ENCODE measurements at places on chromosomes 11 and 22.

DNA sequence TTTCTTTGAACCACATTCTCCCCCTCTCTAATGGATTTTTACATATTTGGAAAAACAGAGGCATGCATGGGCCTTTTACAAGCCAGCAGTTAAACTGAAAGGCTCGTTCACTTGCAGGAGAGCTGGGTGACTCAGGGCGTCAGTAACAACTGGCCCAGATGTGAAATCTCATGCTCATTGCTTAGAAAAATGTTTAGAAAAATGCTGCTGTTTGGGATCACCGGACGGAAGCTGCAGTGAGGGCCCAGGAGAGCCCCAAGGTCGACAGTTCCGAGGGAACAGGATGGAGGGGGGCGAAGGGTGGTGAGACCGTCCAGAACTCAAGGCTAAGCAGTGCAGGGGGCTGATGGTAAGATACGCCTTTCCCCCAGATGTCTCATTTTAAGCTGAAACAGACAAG, 41.7 kb upstream of the SMTN start:
- DNase-seq, result no peak

DNA sequence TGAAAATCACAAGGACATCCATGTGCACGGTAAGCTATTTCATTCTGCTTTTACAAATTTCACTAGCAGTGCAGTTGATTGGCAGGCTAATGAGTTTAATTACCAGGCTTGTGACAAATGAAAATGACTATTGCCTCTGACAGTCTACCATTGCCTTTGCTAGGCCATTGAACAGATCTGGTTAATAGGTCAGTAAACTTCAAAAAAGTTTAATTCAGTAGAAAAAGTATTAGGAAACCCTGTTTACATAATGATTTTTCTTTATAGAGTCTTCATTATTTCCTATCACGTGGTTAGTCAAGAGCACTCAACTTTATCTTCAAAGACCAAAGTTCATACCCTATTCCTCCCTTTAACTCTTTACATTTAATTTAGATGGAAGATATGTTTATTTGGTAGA, 77.0 kb downstream of the PRMT3 start:
- no peak for DNase-seq

GRCh38 chr22:43228863-43229262, 41.9 kb upstream of the TTLL12 start:
- DNase-seq, result no peak

- DNase-seq, result no peak
Measured at GRCh38 chr11:98895936-98896335, 124.8 kb upstream of the CNTN5 start.

DNA sequence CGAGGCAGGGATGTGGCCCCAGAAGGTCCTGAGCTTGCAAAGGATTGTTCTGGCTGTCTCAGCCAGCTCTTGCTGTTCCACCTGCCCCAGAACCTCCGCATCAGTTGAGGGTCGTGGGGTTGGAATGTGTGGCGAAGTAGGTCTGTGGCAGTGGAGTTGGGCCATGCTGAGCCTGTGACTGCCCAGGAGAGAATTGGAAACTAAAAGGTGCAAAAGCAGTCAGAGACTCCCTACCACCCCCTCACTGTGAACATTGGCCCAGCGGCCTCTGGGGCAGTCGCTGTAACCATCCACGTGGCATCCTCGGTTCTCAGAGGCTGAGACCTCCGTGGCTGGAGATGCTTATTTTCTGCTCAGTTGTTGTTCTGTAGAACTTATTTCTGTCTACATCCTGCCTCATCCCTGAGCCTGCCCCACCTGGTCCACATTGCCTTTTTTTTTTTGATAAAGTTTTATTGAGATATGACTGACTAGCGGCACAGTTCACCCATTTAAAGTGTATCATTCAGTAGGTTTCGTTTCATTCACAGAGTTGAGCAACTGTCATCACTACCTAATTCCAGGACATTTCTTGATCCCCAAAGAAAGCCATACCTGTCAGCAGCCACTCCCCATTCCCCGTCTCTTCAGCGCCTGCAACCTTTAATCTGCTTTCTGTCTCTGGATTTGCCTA, 22.3 kb upstream of the DGCR8 start:
- DNase-seq, result no peak

DNA sequence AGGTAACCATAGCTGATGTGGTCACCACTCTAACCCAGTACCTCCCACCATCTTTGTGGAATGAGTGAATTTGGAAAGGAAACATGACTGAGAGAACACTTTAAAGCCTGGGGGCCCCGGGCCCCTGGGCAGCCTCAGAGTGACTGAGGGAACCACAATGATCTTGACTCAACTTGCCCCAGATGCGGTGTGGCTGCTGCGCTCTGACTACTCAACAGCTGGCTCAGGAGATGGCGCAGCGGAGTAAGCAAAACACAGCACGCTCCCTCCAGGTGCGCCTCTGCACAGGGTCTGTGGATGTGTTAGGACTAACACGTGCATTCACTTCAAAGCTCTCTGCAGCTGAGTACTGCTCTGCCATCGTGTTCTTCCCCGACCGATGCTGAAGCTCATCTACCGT, 5.9 kb downstream of the RNF215 start:
- no peak for DNase-seq

DNA sequence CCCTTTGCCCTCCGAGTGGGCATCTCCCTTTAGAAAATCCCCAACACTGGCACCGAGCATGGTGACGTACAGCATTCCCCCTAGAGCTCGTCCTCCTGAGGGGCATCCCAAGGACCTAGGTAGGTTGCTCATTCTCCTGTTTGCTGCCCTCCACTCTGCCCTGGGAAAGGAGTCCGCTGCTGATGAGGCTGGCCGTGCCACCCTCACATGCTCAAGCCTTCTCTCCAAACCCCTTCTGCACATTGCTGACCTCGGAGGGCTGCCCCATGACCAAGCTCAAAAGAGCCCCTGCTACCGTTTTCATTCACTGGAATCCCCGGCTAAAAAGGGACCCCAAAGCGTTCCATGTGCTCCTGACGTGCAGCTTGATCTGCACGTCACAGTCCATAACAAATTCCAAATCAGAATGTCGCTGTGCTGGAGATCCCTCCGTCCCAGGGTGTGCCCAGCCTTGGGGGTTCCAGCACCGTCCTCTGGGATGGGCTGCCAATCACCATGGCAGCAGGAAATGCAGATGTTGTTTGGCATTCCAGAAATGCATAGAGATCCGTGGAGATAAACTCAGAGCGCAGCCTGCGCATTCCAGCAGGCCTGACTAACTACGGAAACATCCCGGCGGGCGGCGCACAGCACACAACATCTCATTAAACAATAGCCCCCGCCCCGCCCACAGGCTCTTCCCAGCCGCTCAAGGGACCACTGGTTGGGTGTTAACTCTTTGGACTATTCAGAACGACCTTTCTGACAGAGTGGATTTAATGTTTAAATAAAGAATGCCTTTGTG, 26.3 kb upstream of the GNB1L start:
- no peak for DNase-seq

DNA sequence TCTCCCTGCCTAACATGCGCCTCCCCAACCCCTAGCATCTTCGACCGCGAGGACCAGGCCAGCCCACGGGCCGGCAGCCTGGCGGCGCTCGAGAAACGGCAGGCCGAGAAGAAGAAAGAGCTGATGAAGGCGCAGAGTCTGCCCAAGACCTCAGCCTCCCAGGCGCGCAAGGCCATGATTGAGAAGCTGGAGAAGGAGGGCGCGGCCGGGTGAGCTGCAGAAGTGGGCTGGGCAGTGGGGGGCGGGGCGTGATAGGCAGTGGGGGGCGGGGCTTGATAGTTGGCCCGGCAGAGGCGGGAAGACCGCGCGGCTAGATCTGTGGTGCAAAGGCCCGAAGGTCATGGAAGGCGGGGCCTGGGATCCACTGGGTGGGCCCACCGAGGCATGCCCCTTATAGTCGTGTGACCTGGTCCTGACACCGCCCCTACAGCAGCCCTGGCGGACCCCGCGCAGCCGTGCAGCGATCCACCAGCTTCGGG, 8.7 kb downstream of the SELENOM start:
- DNase-seq, result no peak

- no peak for DNase-seq
Measured at GRCh38 chr11:100984668-100985067, 144.9 kb downstream of the PGR start.

DNA sequence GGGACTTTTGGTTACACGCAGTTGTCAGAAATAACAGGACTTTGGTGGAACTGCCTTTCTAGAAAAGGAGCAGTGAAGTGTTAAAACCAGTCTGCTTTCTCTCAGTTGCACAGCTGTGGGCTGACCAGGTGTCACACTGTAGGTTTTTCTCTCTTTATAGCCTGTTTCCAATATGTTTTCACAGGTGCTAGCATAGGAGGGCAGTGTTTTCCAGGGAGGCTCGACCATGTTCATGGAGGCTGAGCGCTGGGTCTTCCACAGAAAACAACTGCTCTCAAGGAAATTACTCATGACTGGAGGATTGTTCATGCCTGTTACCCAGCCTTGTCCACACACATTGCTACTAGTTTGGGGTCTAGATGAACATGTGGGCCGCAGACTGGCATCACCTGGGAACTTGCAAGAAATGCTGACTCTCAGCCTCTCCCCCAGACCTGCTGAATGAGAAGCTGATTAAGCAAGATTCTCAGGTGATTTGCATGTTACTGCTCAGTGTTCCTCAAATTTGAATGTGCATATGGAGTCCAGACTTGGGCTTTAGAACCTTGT, 157.7 kb downstream of the MAML2 start:
- no peak for DNase-seq

DNA sequence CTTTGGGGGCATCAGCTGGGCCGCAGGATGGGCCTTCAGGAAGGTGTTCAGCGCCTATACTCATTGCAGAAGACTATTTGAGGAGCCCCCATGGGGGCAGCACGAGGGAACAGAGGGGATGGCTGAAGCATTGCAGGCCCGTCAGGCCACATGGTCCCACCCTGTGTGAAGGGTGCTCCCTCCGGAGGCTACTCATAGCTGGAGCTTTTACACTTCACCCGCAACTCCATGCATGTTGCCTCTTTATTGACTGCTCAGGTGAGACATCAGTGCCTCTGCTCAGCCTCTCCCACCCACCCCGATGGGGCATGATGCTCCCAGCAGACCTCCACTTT, 1500.9 kb downstream of the TBC1D22A start:
- DNase-seq, result no peak

GRCh38 chr22:29584975-29585374, 4.1 kb upstream of the NIPSNAP1 start:
- no peak for DNase-seq

- DNase-seq, result no peak
Measured at GRCh38 chr11:12539572-12539971, 134.6 kb upstream of the TEAD1 start.

- peak; percentile 34 for DNase-seq
Measured at GRCh38 chr22:37752189-37753087, 55.3 kb upstream of the GCAT start.

DNA sequence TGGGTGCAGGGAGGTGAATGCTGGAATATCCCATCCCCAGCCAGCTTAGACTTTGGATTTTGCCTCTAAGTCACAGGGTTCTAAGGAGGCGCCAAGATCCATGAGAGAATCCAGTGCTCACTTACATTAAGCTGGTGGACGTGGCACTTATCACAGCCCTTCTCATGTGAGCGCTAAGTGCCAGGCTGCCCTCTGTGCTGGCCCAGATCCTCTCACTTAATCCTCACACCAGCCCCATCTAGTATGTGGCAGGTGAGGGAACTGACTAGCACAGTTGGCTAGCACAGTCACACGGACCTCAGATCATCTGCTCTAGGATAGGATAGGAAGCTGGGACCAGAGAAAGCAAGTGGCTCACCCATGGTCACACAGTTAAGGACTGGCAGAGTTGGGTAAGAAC, 3.6 kb downstream of the HMOX1 start:
- no peak for DNase-seq

- DNase-seq, result no peak
Measured at GRCh38 chr11:44139565-44140330, 44.3 kb downstream of the EXT2 start.

DNA sequence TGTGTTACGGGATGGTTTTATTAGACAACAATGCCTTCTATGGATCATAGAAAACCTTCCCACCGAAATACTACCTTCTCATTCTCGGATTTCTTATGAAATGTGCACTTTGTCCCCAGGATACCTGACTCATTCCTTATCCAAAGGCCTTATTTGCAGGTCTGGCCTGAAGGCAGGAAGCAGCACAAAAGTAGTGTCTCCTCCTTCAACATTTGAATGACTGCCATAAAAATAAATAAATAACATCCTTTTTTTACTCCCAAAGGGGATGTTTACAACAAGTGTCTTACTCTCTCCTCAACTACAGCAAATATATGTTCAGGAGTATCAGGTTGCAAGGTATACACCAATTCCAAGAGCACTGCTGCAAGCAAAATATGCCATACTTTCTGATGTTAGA, 41.6 kb upstream of the PAK1 start:
- DNase-seq, result no peak

GRCh38 chr11:113677685-113678084, 28.4 kb downstream of the TMPRSS5 start:
- DNase-seq, result no peak

DNA sequence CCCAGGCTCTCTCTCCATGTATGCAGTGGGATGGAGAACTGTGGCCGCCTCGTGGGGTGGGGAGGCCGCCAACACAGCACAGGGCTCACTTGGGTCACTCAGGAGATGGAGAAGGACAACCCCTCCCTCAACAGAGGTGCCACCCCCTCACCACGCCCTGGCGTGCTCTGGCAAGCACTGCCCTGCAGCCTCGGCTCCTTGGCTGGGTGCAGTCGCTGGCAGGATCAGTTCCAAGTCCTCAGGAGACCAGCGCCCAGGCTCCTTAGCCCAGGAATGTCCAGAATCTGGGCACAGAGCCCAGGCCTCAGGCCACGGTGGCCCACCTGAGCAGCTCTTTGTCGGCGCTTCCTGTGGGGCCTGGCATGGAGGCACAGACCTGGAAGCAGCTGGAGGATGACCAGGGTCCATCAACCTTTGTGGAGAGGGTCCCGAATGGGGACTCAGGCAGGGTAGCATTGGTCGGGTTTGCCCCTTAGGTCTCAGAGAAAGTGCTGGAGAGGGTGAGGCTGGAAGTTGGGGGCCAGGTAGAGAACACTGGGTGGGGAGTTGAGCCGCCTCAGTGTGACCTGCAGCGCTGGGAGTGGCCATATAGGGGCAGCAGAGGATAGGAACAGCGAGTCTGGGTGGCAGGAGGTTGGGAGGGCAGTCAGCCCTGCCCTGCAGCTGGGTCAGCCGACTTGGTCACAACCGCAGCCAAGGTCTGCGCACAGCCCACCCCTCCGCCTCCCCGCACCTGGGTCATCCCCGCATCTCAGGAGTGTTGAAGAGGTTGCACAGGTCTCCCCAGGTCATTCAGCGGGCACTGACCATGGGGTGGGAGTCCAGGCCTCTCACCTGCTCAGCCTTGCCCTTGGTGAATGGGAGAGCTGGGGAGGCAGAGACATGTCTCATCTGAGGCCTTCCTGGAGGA, 8.2 kb downstream of the SUSD2 start:
- no peak for DNase-seq

All from anterior cingulate cortex (tissue), 58 donors.